ENCODE measurements at places on chromosomes 16 and 17.
A peak's percentile ranks its signal among the peaks of the same experiment; 100 is the strongest.

DNA sequence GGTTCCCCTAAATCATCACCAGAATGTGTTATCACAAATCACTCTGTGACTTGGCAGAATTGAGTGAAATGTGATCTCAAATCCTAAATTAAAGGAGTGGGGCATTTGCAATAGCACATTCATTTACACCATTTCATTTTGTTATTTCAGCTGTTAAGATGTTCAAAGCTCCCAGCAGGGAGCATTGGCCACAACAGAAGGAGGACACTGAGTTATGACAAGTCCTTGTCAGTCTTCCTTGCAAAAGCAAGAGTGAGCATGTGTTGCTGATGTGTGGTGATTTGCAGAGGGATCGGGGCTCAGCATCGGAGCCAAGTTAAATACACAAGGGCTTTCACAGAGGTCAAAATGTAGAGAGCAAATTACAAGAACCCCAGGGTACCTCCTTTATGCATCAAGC is 372.2 kb upstream of the CDH5 start:
- no peak for DNase-seq

DNA sequence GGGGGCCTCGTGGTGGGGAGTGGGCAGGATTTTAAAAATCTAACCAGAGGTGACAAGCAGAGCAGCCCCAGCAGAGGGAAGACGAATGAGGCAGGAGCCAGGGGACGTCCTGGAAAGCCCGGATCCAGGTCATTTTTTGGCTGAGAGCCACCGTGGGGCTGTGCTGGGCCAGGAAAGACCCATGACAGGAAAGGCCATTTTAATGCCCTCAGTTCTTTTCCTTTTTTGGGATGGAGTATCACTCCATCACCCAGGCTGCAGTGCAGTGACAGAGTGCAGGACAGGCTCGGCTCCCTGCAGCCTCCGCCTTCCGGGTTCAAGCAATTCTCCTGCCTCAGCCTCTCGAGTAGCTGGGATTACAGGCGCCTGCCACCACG is 30.5 kb upstream of the JPH3 start:
- no peak for DNase-seq

DNA sequence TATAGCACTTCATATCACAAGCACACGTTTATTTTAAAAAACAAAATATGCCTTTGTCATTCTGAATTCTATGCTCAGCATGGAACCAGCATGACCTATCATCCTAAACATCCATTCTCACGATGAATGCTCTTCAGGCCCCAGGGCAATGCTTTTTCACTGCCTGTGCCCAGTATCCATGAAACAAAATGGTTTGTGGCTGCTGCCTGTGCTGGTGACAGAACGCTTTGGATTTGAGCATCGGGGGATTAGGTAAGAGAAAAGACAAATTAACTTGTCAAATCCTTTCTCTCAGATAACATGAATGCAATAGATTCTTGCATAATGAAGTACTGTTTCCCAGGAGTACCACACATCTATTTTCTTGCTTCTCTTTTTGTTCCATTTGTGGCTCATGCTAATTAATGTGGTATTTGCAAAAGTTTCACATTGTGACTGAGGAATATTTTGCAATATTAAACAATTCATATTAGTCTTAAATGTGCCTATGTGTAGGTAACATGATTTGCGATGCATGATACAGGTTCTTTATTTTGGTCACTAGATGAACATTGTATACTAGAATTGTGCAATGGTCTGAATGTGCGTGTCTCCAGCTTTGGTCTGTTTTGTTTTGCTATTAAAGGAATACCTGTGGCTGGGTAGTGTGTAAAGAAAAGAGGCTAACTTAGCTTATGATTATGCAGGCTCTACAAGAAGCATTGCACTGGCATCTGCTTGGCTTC is 25.8 kb upstream of the SRSF1 start:
- DNase-seq, result no peak

- no peak for DNase-seq
These were observed 25.9 kb upstream of the VPS4A start for GRCh38 chr16:69285240-69285639.

- no peak for DNase-seq
These were observed 463.1 kb upstream of the DYNLRB2 start for GRCh38 chr16:80077696-80078095.

GRCh38 chr17:7579001-7579833 is at the start of gene CD68:
Gene CD68, plus strand, starts transcription at chr17:7579638. Its CDS starts 40 bp downstream, at chr17:7579678.
- no peak for DNase-seq

- DNase-seq, result no peak
These were observed 18.7 kb upstream of the SLC38A8 start for GRCh38 chr16:84061236-84061819.

DNA sequence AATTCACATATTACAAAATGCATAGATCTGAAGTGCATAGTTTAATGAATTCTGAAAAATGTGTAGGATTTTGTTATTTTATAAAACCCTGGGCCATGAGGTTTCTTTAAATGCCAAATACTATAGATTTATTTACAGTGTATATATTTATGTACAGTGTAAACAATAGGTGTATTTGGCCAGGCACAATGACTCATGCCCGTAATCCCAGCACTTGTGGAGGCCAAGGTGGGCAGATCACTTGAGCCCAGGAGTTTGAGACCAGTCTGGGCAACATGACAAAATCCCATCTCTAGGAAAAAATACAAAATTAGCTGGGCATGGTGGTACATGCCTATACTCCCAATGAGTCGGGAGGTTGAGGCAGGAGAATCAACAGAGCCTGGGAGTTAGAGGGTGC is 249.4 kb downstream of the PRKCA start:
- no peak for DNase-seq

DNA sequence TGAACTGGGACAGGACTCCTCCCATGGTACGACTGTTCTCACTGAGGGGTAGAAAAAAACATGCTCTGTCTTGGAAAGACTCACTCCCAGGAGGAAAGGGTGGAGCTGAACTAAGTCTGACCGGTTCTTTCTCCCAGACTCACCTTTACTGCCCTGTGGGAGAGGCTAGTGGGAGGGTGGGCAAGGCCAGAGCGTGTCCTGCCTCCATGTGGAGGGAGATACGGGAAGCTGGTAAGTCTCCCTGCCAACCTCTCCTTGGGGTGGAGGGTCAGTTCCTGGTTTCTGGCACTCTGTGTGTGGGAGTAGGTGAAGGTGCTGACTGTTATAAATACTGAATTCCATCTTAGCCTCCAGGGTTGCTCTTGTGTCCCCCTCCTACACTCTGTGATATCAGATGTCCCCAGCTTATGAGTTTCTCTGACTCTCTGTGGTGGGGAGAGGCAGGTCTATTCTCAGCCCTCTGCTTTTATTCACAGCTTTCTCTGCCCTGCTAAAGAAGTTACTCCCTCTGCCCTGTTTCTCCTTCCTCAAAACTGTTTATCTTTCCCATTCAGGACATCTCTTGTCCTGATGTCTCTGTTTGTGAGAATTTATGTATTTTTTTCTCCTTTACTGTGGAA is 26.9 kb upstream of the FAM20A start:
- no peak for DNase-seq

- no peak for DNase-seq
These were observed 210.3 kb upstream of the FOXF1 start for GRCh38 chr16:86299882-86300610.

DNA sequence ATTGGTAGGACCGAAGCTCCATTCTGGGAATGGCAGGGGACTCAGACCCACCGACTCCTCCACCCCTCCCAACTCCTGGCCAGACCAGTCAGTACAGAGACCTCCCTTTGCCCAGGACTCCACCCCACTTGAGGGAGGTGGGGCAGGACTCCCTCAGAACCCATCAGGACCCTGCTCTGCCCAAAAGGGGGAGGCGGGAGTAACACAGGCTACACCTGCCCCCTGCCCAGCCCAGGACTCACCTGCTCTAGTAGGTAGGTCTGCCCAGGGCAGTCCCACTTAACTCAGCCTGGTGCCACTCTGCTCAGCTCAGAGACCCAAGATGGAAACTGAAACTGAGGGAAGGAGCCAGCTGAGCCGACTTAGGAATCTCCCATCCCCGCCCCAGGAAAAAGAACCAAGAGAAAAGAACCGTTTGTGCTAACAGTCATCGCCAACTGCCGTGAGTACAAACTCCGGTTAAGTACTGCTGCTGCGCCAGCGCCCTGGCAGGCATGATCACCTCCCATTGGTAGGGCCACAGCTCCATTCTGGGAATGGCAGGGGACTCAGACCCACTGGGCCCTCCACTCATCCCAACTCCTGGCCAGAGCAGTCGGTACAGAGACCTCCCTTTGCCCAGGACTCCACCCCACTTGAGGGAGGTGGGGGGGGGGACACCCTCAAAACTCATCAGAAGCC is 503 bp downstream of the DHX58 start:
- DNase-seq, result no peak

- DNase-seq, result no peak
These were observed 21.8 kb upstream of the RASD1 start for GRCh38 chr17:17518014-17518413.

- peak; percentile 85 for DNase-seq
These were observed 1.0 kb downstream of the MNT start for GRCh38 chr17:2399572-2400473.

- no peak for DNase-seq
These were observed 51.7 kb downstream of the ARHGAP27 start for GRCh38 chr17:45380991-45381390.

- no peak for DNase-seq
These were observed 74.0 kb downstream of the N4BP1 start for GRCh38 chr16:48535831-48536613.

DNA sequence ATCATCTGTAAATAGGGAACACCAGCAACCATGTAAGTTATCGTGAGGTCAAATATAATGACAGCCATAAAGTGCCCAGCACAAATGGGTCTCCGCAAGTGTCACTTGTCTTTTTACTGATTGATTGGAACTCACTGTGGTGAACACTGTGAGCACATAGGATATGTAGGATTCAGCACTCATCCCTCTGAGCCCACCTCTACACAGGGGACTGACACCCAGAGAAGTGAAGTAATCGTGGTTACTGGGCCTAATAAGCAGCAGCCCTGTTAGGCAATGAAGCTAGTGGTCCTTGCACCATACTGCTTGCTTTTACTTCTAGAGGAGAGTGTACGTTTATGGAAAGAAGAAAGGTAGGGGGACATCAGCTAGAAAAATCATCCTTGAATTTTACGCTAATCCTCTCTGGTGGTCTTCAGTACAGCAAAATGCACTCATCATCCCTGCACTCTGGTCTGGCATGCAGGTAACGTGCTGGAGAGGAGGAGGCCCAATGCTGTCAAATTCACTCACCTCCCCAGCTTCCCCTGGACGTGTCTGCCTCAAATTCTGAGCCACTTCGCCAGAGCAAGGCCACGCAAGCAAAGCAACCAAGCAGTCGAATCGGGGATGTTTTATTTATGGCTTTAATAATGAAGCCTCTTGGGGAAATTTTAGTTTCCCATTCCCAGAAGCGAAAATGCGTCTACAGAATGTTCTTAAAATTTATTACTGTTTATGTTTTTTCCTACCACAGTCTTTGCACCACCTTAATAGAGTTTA is 74.7 kb downstream of the YPEL2 start:
- DNase-seq, result no peak

DNA sequence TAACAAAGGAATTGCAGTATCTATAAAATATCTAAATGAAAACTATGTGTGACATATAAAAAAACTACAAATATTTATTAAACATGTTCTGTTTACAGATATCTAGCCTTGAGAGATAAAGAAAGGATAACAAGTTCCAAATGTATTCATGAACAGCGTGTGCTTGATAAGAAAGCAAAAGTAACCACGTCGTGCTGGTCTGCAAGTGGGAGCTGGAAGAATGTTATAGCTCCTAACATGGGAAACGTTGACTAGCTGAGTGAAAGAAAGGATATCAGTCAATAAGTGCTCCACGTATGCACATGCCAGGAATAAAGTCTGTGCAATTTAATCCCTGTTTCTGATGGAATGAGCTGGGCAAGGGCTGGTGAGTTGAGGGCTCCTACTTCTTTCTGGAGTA is 71.2 kb upstream of the CDYL2 start:
- DNase-seq, result no peak

GRCh38 chr17:40659911-40660310 is 5.1 kb downstream of the KRT222 start:
- no peak for DNase-seq

Measured in HEK293T (cell line).